ENCODE measurements at places on chromosomes 7 and 10.

GRCh38 chr10:57979956-57980355 is 287.7 kb downstream of the IPMK start:
- DNase-seq = no peak

DNA sequence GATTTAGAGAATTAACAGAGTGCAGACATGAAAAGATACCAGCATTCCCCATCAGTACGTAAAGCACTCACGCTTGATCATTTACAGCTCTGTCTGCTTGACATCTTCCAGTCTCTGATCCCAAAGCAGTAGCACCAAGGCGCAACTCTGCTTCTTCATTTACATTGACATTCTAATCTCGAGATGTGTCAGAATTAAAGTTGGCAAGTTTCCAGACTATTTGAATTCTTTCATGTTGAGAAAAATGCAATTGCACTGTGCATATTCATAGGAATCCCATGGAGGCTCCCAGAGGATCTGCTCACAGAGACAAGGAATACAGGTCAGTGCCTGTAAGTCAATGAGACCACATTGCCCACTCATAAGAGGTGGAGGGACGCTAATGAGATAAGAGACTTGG is 183.9 kb downstream of the LRRN3 start:
- DNase-seq = no peak

GRCh38 chr10:126959431-126959830 is 54.2 kb downstream of the DOCK1 start:
- DNase-seq = no peak

- no peak for DNase-seq
Measured at GRCh38 chr7:27066148-27066547, 29.7 kb downstream of the HOXA1 start.

DNA sequence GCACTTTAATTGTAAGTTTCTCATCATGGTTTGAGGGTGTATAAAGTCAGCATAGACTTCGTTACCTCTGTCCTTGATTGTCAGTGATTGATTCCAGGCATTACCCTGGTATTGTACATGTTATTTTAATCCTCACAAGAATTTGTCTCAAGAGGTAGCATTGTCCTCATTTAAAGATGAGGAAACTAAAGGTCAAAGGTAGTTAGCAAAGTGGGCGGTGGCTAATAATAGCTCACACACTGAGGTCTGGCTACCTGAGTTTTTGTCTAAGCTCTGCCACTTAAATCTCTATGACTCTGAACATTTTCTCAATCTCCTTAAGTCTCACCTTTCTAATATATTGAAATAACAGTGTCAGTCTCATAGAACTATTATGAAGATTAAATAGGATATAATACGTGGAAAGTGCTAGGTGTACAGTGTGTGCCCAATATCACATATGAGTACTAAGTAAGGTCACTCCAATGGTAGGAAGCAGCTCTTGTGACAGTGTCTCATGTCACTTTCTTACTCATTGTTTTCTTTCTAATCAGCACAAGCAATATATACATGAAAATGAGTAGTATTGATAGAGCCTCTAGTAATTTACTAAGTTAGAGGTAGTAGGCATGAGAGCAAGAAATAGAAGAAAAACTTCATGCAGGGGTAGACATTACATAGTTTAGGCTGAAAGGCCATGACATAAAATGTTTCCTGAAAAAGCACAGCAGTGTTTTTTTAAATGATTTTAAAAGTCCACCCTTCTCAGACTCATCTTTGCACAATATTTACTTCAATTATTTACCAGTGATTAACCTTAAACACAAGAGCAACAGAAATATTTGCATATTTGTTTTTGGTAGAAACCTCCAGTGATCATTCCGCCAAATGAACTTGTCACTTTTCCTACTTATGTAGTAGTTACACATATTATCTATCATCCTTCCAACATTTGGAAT is 21.0 kb downstream of the AHR start:
- DNase-seq = no peak

GRCh38 chr7:141610671-141611070 is 59.5 kb downstream of the AGK start:
- no peak for DNase-seq

- no peak for DNase-seq
Measured at GRCh38 chr7:22140578-22140977, 194.9 kb upstream of the CDCA7L start.

- no peak for DNase-seq
Measured at GRCh38 chr7:51141451-51142003, 175.1 kb downstream of the COBL start.

DNA sequence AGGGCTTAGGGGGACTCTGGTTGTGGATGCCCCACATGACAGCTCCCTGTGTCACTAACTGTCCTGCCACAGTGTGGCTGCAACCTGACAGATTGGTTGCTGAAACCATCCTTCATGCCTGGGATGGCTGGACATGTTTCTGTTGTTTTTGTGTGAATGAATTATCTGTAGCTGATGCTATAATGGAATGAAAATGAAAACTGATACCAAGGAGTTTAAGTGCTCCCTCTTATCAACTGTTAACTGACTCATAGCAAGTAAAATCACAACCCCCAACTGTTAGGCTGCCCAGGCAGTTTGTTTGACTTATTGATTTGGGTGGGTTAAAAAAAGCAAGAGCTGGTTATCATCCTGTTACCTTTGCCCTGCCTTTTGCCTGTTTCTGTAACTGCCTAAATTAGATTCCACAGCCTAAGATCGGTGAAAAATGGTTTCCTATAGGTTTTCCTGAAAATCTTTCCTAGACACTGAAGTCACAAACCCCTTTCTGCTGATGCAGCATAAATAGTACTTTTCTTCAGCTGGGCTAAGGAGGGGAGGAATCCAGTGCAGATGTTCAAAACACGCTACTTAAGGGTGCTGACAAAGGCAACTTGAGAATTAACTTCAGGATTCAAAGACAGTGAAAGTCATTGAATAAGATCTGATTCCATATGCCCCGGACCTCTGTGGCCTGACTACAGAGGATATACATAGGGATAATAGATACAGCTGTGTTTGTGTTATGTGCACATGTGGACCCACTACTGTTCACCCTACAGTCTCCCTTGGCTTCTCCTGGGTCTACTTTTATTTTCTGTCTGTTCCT is 5.7 kb downstream of the FRAT2 start:
- DNase-seq = no peak

- no peak for DNase-seq
Measured at GRCh38 chr10:122091722-122092121, 102.8 kb downstream of the TACC2 start.

- DNase-seq = no peak
Measured at GRCh38 chr7:98836811-98837629, 32.8 kb downstream of the TMEM130 start.

- no peak for DNase-seq
Measured at GRCh38 chr10:127450644-127451043, 98.5 kb upstream of the NPS start.

Data from stimulated activated naive CD4-positive, alpha-beta T cell (primary cell).